ENCODE measurements at places on chromosomes 3 and 15.

- no peak for DNase-seq
Measured at GRCh38 chr3:23654571-23654970, 151.2 kb upstream of the UBE2E1 start.

DNA sequence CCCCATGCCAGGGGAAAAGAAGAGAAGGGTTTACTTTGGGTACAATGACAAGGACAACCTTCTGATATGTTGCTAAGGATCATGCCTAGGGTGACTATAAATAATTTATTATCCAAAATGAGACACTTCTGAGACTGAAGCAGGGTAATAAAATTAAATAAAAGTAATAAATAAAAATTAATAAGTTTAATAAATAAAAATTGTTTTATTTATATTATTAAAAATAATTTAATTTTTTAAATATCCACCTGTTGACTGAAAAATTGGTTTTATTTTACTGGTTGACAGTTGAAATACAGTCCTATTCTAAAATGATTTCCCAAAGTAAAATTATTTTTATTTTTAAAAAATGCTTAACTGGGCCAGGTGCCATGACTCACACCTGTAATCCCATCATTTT lies 102.0 kb downstream of the FHIT start:
- DNase-seq: no peak

DNA sequence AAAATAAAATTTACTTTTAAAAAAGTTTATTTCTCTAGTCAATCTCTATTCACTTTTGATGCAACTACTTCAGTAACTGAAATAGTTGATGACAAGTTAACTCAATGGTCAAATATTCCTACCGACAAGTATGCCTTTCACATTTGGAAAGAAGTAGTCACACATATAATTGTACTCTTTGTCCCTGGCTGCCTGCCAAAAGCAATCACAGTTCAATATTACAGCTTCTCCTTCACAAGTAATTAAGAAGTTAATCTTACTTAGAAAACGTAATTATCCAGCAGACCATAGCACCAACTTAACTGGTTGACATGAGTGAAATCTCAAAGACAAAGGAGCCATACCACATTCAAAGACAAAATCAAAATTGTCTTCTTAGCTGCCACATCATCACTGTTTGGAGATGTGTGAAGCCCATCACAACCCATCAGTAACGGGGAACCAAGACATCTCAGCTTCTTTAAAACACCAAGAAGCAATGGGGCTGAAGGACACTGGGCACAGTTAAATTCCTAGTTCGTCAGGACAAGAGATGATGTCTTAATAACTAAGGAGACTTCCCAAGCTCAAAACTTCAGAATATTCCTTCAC lies 86.1 kb downstream of the PLCH1 start:
- DNase-seq: no peak

DNA sequence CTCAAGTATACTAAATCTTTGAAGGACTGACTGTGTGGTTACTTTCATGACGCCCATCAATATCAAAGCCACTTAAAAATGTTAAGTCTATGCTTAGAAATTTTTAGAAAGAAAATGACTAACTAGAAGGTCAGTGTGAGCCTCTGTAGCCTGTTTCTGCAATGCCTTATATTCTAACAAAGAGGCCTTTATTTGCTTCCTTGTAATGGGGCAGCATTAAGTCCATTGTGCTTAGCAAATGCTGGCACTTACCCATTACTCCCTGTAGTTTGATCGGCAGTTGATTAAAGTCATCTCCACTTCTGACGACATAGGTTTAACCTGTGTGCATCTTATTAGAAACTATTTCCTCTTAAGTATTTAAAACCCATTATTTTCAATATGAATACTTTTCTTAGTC lies 91.6 kb upstream of the FAM98B start:
- no peak for DNase-seq

- DNase-seq: no peak
Measured at GRCh38 chr15:28994142-28994830, 108.5 kb downstream of the APBA2 start.

- DNase-seq: no peak
Measured at GRCh38 chr15:85618956-85619491, 175.7 kb downstream of the KLHL25 start.

DNA sequence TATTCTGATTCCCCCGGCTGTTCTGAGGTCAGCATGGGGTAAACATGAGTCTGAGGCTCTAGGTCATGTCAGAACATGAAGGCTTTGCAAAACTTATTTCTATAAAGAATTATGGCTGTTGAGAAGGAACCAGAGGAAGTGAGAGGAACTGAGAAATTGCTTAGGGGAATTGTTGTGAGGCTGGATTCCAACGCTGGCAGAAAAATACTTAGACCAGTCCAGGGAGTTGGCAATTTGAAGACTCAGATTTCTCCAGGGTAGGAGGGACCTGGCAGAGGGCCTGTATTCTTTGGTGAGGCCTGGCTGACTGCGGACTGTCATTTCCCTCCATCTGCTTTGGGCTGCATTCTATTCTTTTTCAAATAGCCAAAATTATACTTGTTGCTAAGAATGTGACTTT lies 155.5 kb downstream of the PLD1 start:
- no peak for DNase-seq

Data from glomerular endothelial cell (primary cell).